Kidney epithelial cell (primary cell): ENCODE measurements at places on chromosomes 1 and 21.

- no peak for DNase-seq
These were observed 37.9 kb upstream of the MPZL1 start for GRCh38 chr1:167683641-167684502.

GRCh38 chr1:70143048-70143659 is 62.2 kb downstream of the LRRC40 start:
- no peak for DNase-seq

GRCh38 chr1:40267767-40268187 is 9.7 kb downstream of the ZMPSTE24 start:
- no peak for DNase-seq

DNA sequence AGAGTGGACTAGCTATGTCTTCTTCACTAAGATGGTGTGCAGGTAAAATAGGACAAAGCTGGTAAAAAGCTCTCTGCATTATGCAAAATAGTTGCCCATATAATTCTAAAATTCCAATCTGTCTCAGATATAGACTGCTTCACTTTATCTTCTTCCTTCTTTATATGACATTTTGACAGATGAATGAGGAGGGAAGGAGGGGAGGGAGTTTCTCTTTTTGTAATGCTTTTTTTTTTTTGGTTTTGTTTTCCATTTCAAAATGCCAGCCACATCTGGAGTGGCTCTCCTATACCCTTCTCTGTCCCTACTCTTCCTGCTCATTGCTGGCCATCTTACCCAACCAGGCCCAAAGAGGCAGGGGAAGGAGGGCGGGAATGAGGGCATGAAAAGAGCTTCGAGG is 24.2 kb upstream of the JUN start:
- DNase-seq, result no peak

GRCh38 chr1:7343882-7344281 is 427.2 kb upstream of the VAMP3 start:
- no peak for DNase-seq

DNA sequence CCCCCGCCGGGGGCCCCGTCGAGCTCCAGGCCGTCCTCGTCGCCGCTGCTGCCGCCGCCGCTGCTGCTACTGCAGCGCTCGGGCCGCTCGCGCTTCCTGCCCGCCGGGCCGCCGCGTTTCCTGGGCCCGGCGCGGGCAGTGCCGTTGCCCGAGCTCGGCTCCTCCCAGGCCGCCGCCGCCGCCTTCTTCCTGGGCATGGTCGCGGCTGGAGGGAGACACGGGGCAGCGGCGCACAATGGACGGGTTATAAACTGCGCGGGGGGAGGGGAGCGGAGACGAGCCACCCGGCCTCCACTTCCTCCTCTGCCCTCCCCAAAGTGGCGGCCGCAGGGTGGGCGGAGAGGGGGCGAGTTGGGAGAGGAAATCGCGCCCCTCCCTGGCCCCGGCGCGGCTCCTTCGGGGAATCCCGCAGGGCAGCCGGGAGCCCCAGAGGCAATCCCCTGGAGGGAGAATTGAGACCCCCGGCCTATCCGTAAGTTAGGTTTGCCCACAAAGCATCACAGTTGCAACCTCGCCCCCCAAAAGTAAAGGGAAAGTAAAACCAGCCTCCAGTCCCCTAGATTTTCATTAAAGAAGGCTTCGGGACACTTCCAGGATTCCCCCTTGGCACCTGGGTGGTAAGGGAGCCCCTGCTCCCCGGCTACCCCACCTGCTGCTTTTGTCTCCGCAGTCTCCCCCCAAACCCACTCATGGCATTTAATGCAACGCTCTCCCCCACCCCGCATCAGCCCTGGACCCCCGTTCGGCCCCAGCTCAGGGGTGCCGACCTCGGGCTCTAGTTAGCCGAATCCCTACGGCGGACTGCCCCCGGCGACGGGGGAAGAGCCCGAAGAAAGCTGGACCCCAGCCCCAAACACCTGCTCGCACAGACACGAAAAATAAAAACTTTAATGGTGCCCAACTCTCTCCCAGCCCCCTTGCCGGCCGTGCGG is 893 bp downstream of the RCC2 start:
- DNase-seq, result no peak

GRCh38 chr1:19010995-19011844 is 54.7 kb upstream of the IFFO2 start:
- DNase-seq, result peak; percentile 97

- no peak for DNase-seq
These were observed 28.9 kb upstream of the CLSTN1 start for GRCh38 chr1:9852410-9853248.
